ENCODE measurements at places on chromosomes 13 and 19. TPM values are rescaled to one million over a fixed set of nuclear protein-coding genes. Genes with fewer than 3 reads are reported as not detected.

The SHD gene
- not detected for total RNA-seq

The CIC gene
- 14.0 TPM for total RNA-seq

The ZIC2 gene
- total RNA-seq: 0.13 TPM

The FCAR gene
- not detected for total RNA-seq

The APOC1 gene
- total RNA-seq: 1.8 TPM

The CGB3 gene
- not detected for total RNA-seq

The LILRA6 gene
- total RNA-seq: not detected

The ZNF649 gene
- total RNA-seq: 9.1 TPM

The CD177 gene
- total RNA-seq: 4.7 TPM

The EXOSC5 gene
- 15.7 TPM for total RNA-seq

The ZNF682 gene
- 2.3 TPM for total RNA-seq

Measured in dermis microvascular lymphatic vessel endothelial cell (primary cell).